ENCODE measurements at places on chromosomes 11 and 22. TPM values are rescaled to one million over a fixed set of nuclear protein-coding genes. Genes with fewer than 3 reads are reported as not detected.

DNA sequence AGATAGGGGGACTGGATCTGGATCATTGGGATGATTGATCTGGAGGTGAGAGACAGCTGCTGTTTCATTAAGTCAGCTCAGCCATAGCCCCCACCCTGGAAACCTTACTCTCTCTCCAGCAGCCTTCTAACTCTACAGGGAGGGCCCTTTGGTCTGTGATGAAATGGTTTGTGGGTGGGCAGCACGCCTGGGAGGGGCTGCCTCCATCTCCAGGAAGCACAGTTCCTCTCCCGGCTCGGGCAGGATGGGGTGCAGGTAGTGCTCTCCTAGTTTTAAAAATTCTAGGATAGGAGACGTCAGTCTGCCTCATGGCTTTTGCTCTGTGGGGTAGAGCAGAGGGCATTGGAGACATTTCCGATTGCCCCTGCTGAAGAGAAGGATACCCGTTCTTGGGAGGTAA is 89.7 kb downstream of the CEP164 start:
- DNase-seq: no peak

IL10RA gene
- total RNA-seq: 5.0 TPM

INS gene
- not detected for total RNA-seq

DNA sequence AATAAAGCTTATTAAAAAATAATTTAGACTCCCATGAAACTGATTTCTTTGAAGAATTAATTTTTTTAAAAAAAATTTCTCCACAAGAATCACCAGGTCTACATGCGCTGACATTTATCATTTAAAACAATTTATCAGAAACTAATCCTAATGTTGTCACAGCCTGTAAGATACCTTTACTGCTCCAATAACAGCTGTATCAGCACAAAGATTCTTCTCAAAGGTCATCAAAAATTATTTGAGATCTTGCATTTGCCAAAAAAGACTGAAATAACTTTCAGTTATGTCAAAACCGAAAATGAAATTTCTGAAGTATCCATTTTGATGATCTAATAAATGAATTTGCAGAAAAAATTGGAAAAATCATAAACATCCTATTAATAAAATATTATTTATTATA is 8.1 kb downstream of the KRTAP5-5 start:
- no peak for DNase-seq

MYBPC3 gene
- total RNA-seq: 2,538 TPM

DNA sequence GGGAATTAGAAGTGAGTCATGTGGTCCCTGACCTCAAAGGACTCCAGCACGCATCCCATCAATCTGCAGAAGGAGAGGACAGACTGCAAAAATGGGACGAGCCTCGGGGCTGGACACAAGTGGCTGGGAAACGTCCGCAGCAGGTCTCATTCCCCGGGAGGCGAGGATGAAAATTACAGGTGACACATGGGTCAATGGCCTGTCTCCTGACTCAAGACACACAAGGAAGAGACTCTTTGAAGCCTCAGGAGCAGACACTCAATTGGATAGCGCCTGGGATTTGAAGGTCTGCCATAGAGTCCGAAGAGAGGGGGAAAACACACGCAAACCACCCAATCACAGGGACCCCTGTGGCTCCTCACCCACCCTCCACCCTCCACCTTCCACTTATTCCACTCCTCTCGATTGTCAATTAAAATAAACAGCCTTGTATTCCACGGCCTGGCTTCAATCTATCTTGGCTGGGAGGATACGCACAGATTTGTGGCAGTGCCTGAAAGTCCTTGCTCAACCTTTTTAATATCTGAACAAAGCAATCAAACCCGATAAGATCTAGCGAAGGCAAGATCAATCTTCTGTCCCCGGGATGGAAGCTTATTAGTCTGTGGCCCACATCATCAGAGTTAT is 101.8 kb upstream of the CADM1 start:
- no peak for DNase-seq

KCTD14 gene
- 0.16 TPM for total RNA-seq

DNA sequence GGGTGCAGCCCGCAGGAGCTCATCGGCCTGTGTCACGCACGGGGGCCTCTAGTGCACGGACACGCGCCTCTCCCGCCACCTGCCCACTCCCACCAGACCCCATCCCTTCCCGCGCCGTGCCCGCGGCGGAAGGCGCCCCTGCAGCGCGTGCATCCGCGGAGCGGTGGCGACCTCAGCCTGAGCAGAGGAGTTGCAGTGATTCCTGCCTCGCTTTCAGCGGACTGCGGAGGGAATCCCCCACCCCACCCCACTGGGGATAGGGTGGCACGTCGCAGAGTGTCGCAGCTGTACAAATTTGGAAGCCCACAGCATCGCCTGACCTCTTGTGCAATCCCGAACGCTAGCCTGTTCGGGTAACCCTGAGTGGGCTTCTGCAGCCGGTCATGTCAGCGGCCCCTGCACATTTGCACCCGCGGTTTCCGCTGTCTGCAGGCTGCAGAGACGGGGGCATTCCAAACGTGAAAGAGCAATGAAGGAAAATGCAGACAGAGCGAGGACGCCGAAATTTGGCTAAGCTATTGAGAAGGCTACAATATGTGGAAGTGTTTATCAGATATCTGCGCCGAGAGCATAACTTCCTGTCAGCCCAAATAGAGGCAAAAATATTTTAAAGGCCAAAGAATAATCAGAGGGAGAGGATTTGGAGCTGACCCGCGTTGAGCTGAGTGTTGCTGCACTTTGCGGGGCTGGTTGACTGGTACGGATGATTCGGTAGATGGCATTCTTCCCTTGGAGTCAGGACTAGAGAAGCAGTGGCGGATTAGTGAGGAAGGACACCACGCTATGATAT is 617 bp upstream of the ARHGAP20 start:
- DNase-seq: no peak

- no peak for DNase-seq
These were observed 2.4 kb upstream of the LGALS1 start for GRCh38 chr22:37672920-37673455.

GRCh38 chr11:10584071-10584501 is 15.6 kb upstream of the LYVE1 start:
- DNase-seq: no peak

SLC22A9 gene
- not detected for total RNA-seq

PLA2G3 gene
- total RNA-seq: not detected

GRCh38 chr11:93652679-93653078 is 8.8 kb upstream of the CEP295 start:
- DNase-seq: no peak

- no peak for DNase-seq
These were observed 8.4 kb downstream of the KRTAP5-6 start for GRCh38 chr11:1705126-1706052.

DNA sequence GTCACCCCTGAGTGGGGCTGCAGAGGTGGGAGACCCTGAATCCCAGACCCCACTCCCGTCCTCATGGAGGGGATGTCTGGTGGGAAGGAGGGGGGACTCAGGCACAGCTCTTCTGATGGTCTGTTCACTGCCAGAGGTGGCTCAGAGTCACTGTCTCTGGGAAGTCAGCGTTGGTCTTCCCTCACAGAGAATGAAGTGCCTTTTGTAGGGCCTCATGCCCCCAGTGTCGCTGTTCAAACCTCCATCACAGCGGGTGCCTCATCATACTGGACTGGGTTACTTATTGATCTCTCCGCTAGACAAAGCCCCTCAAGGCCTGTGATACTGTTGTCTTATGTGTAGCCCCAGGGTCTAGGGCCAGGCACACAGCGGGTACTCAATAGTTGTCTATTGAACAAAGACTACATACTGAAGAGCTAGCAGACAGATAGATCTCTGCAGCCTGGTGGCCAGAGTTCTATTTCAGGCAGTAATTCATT is 41.3 kb downstream of the CD6 start:
- DNase-seq: no peak

GRCh38 chr11:47916361-47916841 is 64.0 kb upstream of the PTPRJ start:
- DNase-seq: peak; percentile 61

FOLR2 gene
- 20.9 TPM for total RNA-seq

DNA sequence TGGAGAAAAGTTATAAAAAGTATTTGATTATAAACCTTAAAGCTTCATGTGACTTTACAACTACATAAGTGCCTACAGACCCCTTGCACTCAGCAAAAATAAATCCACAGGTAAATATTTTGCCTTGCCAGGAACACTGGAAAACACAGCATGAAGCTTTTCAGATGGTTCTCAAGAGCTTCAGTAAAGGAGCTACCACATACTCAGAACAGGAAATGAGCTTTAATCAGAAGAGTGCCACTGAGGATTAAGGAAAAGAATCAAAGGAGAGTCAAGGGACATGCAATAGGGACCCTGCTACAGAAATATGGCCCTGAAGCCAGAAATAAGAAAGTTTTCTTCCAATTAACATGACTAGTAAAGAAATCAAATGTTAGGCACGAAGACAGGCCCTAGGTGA is 1.2 kb downstream of the CASP1 start:
- DNase-seq: no peak

DNA sequence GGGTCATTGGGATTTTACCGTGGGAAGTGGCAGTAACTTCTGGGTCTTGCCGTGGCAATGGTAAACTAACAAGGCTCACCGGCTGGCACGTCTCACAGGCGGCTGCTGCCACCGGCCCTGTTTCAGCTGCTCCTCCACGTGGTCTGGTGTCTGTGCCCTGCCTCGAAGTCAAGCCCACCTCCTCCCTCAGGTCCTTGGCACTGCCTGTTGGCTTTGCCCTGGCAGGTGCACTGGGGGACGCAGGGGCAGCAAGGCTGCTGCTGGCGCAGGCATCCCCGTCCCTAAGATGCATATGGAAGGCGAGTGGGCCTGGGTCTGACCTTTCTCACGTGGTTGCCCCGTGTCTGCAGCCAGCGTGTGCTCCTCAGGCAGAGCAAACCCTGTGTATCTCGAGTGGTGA is 783.6 kb downstream of the BRD1 start:
- DNase-seq: no peak

DNA sequence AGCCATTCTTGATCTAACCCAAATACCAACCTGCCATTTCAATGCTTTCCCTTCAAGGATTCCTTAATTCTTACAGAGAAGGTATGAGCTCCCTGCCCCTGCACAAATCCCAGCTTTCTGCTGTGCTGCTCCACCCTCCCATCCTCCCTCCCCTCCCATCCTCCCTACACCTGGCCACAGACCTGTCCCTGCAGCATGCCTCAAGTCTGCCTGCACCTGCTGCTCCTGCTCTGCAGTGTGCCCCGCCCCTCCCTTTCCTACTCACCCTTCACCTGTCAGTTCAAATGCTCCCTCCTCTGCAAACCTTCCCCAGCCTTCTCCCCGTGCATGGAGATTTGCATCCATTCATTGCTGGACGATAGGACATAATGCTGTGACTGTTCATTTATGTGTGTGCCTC is 139.9 kb upstream of the NARS2 start:
- no peak for DNase-seq

DNA sequence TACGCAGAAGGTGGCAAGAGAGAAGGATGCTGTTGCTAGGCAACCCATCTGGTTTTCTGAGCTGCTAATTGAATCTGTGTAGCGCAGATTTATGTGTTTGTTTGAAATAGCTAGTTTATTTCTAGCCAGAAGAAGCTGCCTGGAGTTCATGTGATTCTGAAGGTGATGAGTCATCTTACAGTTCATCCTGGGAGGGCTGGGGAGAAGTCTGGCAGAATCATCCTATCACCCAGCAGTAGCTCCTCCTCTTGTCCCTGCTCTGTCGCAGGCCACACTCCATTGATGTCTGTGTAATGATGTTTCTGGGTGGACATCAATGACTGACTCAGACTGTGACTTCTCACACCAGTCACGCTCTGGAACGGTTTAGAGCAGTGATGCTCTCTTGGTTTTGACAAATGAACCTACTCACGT is 4.8 kb upstream of the FBXO7 start:
- DNase-seq: no peak

GUCD1 gene
- 203 TPM for total RNA-seq

C11orf87 gene
- total RNA-seq: 0.14 TPM

- DNase-seq: no peak
These were observed 426.4 kb downstream of the AASDHPPT start for GRCh38 chr11:106503901-106504300.

DNA sequence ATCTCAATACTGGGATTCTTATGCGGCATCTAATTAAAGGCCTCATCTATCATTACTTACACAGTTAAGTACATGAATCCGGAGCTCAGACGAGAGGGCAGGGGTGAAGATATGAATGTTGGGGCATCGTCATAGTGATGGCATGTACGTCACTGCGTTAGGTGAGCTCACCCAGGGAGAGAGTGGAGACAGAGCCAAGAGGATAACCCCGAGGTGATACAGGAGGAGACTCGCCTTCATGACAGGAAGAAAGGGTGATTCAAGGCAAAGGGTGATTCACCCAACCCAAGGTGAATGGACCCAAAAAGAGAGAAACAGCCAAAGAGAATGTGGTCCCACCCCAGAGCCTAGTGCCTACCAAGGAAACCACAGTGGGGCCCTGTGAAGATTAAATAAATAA is 132.9 kb upstream of the BLID start:
- DNase-seq: no peak

GRCh38 chr11:67044496-67044895 is 12.2 kb upstream of the RHOD start:
- DNase-seq: no peak

DNA sequence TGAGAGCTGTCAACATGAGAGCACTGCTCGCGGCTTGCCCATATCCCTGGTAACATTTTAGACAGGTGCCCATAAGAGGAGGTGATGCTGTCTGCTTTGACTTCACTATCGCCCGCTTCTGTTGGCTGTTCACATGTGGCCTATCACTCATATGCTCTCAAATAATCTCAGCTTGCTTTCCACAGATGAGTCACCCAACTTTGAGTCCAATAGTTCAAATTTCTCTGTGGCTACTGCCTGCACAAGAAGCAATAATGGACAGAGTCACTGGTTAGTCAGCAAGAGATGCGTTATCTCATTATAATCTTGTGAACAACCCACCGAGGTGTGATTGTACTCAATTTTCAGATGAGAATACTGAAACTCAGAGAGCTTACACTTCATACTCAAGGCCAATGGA is 1714.1 kb downstream of the LRRC4C start:
- DNase-seq: no peak

GRCh38 chr11:46729110-46730027 is 10.4 kb downstream of the F2 start:
- DNase-seq: no peak

CCDC134 gene
- 3.9 TPM for total RNA-seq

- DNase-seq: peak; percentile 11
These were observed 11.7 kb upstream of the MRPL23 start for GRCh38 chr11:1935156-1936071.

ROBO4 gene
- 20.7 TPM for total RNA-seq

GRCh38 chr11:14054116-14055107 is 91.9 kb downstream of the SPON1 start:
- peak; percentile 34 for DNase-seq

- no peak for DNase-seq
These were observed 12.4 kb upstream of the KIAA0930 start for GRCh38 chr22:45253039-45253641.

- DNase-seq: no peak
These were observed 2.8 kb downstream of the CREBZF start for GRCh38 chr11:85661972-85662664.

- DNase-seq: no peak
These were observed 49.5 kb upstream of the SMIM38 start for GRCh38 chr11:69106031-69106811.

OR4C6 gene
- total RNA-seq: not detected
